ENCODE measurements at places on chromosomes 6 and 20.

GRCh38 chr20:8875586-8875985 lies 193.3 kb upstream of the PLCB4 start:
- no peak for DNase-seq

DNA sequence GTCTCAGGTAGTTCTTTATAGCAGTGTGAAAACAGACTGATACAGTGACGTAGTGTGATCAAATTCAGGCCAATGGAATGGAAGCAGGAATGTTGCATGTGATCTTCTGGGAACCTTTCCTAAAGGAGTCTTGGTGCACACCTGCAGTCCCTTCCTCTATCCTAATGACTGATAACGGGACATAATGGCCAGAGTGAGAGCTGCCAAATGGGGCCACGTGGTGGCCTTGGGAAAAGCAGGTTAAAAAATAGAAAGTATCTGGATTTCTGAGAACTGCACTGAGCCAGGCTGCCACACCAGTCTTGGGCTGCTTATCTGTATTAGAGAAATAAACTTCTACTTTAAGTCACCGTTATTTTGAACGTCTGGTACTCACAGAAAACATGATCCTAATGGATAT lies 51.9 kb downstream of the MEP1A start:
- DNase-seq = no peak

GRCh38 chr6:44833248-44833647 lies 445.7 kb downstream of the CDC5L start:
- DNase-seq = no peak

DNA sequence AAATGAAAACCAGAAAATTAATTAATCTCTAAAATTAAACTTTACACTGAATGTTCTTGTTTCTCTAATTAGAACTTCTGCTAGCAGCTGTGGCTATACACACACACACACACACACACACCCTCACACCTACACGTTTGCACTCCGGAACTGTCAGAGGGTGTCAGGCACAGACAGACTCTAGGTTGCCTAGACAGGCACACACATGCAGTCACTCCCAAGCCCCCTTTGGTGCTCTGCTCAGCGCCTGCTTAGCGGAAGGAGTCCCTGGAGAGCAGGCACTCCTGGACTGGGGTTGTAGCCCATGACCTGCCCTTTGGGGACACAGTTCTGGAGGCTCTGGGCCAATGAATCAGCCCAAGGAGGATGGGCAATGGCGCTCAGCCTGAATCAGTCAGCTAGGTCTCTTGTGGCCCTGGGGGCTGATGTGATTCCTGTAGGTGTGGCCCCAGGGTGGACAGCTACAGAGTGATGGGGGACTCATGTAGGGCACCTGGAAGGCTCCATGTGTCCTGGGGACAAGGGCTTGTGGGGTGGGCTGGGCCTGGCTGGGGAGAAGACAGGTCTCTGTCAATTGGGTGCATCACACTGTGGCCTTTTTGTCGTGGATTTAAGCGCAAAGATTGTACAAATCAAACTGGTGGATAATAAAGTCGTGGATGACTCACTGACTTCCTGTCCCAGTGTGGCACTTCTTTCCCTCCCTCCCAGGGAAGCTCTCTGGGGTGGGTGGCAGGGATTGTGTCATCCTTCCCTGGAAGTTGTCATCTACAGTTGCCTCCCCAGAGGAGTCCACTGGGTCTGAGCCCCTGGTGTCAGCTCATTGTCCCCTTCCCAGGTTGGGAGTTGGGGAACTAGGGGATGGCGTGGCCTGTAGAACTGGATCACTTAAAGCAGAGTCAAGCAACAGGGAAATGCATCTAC lies 8.8 kb downstream of the TMEM151B start:
- peak; percentile 14 for DNase-seq

GRCh38 chr20:62925420-62926228 lies 681 bp downstream of the DIDO1 start:
- peak; percentile 22 for DNase-seq

DNA sequence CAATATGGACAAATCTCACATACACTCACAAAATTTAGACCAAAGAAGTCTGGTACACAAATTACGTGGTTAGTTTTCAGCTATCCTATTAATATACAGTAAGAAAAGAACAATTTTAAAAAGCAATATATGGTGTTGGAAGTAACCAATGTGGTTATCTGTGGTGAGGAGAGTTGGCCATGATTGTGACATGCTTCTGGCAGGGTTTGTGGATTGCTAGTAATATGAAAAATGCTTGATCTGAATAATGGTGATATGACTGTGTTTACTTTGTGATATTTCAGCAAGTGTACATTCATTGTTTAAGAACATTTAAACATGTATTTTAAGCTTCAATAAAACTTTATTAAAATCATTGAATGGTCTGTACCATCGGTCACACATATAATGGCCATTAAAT lies 99.1 kb downstream of the ADGB start:
- DNase-seq = no peak

- DNase-seq = no peak
Measured at GRCh38 chr6:145899915-145900569, 64.1 kb downstream of the SHPRH start.

DNA sequence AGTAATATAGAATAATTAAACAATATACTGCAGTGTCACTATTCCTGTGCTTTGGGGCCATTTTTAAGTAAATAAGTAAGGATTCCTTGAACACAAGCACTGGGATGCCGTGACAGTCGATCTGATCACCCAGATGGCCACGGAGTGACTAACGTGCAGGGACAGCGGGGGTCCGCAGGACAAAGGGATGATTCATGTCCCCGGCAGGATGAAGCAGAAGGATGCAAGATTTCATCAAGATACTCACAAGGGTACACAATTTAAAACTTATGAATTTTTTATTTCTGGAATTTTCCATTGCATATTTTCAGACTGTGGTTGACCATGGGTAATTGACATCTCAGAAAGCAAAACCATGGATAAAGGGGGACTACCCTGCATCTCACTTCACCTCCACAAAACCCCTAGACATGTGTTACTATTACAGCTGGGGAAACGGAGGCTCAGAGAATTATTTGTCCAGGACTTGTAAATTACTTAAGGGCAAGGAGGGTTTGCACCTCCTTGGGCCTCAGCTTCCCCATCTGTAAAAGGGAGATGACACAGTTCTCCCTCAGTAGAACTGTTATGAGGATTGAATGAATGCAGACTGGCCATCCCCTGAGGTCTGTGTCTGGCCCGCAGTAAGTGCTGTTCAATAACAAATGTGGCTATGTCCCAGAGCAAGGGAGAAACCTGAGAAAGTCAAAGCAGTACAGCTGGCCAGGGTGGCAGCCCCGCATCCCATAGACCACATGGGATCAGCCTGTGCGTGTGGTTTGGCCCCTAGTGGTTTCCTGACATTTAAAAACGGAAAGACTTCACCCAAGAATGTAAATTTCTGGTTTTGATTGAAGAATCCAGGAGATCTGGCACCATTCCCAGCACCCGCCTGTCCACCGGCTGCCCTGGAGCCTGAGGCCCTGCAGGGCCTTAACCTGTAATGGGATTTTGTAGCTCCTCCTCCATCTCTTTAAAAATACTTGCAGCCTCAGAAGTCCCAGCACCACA lies 235.5 kb downstream of the BMP7 start:
- DNase-seq = peak; percentile 88

GRCh38 chr20:48096212-48096875 lies 311.1 kb upstream of the SULF2 start:
- no peak for DNase-seq

GRCh38 chr20:57849521-57850215 lies 139.9 kb upstream of the PMEPA1 start:
- DNase-seq = no peak

DNA sequence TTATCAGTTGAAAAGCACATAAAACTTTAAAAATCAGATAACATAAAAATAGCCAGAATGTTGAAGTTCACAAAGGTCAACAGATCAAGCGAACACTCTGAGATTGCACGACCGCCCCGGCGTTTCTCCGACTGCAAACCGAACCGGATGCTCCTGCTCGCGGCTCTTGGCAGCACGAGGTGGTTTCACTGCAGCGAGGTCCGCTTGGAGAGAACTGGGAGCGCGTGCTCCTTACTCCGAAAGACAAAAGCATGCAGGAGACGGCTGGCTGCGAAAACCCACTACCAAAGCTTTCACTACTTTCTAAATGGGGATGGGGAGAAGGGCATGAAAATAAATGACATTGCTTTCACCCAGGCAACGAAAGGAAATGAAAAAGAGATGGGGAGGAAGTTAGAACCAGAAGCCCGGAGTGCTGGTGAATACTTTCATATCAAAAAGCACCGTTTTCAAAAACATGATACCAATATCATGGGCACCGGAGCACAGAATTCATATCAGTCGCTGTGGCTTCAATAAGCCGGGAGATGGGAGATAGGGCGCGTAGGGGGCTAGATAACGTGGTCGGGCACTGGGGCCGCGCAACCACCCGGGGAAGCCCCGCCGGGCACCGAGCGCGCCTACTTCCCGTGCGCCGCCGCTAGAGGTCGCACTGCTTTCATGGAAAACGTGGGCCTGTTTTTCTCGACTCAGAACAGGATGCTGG lies 8.3 kb upstream of the ANKRD60 start:
- peak; percentile 86 for DNase-seq

DNA sequence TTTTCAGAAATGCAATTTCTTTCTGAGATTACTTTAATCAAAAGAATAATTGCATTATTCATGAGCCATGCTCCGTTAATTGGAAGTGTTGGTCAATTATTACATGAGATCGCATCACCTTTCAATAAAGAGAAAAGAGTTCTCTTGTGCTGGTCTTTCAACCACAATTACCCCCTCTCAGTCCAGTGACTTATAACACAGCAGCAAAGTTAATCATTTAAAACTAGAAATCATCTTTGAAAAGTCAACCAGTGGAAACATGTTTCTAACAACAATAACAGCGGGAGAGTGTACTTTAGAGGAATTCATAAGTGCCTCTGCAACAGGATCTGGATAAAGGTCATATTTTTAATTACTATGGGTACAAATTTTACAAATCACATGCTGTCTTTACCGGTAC lies 384.4 kb upstream of the AGPAT4 start:
- no peak for DNase-seq

- DNase-seq = peak; percentile 82
Measured at GRCh38 chr6:22320750-22321149, 23.9 kb upstream of the PRL start.

- no peak for DNase-seq
Measured at GRCh38 chr6:86128130-86128814, 485.6 kb upstream of the SYNCRIP start.

DNA sequence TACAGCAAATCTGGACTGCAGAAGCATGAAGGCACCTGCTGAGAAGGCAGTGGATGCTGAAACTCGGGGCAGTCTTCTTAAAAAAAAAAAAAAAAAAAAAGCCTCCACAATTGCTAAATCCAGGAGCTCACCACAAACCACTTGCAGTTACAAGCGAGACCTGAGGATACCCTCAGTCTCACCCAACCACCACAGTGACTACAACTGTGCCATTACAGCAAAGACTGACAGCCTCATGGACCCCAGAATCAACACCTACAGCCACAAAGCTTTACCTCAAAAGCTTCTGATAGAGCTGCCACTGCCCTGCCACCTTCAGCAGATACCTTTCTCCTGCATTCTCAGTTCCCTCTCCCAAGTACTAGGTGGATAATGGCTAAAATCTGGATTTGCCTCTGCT lies 9.0 kb downstream of the COL21A1 start:
- no peak for DNase-seq

DNA sequence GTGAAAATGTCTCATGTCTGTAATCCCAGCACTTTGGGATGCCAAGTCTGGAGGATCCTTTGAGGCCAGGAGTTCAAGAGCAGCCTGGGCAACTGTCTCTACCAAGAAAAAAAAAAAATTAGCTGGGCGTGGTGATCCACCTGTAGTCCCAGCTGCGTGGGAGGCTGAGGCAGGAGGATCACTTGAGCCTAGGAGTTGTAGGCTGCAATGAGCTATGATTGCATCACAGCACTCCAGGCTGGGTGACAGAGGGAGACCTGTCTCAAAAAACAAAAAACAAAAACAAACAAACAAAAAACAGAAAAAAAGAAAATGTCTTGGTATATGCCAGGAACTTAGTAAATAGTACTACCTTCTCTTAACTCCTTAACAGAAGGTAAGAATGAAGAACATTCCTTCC lies 31.4 kb upstream of the TMEM14A start:
- no peak for DNase-seq

DNA sequence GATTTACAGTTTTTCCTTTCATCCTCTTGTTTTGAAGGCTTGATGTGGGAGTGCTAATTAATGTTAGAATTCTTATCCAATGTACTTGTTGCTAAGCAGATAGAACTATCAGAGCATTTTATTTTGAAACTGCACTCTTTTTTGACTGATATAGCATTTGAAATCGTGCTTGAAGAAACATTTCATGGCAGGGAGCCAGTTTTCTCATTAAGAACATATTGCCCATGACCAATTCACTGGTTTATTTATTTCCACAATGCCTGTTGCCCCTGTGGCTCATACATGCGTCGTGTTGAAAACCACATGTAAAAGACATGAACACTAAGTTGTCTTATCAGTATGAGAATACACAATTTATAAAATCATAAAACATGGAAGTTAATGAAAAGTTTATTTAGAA lies 479.7 kb upstream of the FLRT3 start:
- no peak for DNase-seq

DNA sequence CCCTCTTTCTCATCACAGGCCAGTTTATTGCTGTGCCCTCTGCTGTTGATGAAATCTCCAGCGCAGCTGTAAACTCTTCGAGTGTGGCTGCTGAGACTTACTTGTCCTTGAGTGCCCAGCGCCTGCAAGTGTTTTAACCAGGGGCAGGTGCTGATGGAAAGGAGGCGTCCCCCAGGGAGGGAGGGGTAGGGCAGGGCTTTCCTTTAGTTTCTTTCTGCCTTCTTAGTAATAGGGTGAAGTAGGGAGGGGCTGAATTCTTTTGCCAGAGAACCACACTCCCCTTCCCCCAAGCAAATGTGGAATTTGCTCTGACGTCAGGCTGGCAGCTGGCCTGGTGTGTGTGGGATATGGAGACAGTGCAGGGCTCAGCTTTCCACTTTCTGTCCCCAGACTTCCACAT lies 61.2 kb downstream of the IGF2R start:
- peak; percentile 93 for DNase-seq

DNA sequence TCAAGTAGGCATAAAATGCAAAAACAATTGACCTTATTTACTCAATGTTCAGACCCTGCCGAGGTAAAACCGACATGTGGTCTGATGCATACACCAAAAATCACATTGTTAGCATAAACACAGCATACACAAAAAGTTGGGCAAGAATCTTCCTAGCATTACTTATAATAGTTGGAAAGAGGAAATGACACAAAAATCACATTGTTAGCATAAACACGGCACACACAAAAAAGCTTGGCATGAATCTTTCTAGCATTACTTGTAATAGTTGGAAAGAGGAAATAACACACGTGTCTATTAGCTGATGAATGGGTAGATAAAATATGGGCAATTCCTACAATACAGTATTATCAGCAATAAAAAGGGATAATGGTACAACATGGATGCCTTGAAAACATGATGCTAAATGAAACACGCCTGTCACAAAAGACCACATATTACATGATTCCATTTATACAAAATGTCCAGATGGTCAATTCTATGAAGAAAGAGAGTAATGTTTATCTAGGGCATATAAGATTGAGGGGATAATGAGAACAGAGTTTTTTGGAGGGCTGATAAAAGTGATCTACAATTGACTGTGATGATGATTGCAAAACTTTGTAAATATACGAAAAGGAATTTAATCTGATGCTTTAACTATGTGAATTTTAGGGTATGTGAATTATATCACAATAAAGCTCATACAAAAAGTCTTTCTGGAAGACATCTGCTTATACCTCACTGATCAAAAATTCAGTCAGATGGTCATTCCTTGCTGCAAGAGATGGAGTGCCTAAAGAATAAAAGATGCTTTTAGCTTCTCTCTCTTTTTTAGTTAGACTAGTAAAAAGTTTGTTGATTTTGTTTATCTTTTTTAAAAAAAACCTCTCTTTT lies 1019.5 kb upstream of the CITED2 start:
- peak; percentile 10 for DNase-seq

- no peak for DNase-seq
Measured at GRCh38 chr6:129507846-129508245, 202.1 kb downstream of the ARHGAP18 start.

All from AG08395 (cell line).